ENCODE measurements at places on chromosomes 16 and 17.

DNA sequence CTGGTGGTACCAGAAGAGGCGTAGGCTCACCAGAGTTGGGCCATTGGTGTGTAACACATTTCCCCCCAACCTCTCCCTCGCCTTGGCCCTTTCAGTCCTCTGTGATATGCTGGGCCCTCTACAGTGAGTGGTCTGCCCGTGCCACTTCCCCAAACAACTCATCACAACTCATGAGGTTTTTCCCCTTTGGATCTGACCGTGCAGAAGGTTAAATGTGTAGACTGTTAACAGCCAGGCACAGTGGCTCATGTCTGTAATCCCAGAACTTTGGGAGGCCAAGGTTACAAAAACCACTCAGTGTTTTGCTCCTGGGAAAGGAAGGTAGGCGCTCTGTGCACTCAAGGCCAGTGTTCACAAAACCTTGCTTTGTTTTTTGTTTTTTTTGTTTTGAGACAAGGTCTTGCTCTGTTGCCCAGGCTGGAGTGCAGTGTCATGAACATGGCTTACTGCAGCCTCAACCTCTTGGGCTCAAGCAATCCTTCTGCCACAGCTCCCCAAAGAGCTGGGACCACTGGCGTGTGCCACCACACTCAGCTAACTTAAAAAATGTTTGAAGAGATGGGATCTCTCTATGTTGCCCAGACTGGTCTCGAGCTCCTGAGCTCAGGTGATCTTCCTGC, 11.3 kb upstream of the CYB5B start:
- no peak for DNase-seq

GRCh38 chr16:68251832-68252231, 6.7 kb downstream of the PLA2G15 start:
- DNase-seq = no peak

GRCh38 chr17:15382914-15383313, 41.5 kb upstream of the TEKT3 start:
- DNase-seq = no peak

DNA sequence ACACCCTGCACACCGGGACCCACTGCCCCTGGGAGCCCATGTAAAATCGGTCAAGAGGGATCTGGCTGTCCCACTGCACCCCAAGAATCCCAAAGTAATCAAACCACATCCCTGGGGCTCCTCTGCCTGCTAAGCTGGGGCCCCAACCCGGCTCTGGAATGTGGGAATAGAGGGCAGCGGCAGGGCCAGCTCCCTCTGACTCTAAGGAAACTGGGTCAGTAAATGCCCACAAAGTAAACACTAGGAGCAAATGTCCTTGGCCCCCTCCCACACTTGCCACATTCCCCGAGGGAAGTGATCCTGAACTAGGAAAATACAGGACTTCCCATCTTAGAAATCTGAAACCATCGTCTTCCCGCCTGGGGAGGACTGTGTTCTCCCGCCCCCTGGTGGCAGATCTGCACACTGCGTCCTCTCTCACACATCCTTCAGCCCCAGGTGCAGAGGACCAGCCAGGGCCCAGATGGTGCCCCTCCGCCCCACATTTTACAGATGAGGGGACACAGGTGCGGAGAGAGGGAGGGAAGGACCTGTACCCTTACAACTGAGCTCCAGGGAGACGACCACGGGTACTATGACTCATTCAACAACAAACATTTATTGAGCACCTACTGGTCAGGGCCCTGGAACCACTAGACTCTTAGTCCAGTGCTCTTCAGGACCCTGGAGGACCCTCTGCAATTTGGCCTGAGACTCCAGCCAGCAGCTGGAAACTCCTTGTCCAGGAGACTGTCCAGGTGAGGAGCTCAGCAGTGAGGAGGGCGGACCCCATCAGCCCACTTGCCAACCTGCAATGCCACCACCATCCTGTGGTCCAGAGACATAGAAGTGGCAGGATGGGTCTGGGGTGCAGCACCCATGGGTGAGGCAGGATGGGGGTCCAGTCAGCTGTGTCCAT, 10.1 kb downstream of the P3H4 start:
- no peak for DNase-seq

- no peak for DNase-seq
These were observed 25.8 kb downstream of the PIK3R5 start for GRCh38 chr17:8939496-8940334.

- DNase-seq = no peak
These were observed 157.6 kb downstream of the RAB11FIP4 start for GRCh38 chr17:31549121-31549524.

- no peak for DNase-seq
These were observed 3.6 kb upstream of the MAP3K14 start for GRCh38 chr17:45320349-45320930.

DNA sequence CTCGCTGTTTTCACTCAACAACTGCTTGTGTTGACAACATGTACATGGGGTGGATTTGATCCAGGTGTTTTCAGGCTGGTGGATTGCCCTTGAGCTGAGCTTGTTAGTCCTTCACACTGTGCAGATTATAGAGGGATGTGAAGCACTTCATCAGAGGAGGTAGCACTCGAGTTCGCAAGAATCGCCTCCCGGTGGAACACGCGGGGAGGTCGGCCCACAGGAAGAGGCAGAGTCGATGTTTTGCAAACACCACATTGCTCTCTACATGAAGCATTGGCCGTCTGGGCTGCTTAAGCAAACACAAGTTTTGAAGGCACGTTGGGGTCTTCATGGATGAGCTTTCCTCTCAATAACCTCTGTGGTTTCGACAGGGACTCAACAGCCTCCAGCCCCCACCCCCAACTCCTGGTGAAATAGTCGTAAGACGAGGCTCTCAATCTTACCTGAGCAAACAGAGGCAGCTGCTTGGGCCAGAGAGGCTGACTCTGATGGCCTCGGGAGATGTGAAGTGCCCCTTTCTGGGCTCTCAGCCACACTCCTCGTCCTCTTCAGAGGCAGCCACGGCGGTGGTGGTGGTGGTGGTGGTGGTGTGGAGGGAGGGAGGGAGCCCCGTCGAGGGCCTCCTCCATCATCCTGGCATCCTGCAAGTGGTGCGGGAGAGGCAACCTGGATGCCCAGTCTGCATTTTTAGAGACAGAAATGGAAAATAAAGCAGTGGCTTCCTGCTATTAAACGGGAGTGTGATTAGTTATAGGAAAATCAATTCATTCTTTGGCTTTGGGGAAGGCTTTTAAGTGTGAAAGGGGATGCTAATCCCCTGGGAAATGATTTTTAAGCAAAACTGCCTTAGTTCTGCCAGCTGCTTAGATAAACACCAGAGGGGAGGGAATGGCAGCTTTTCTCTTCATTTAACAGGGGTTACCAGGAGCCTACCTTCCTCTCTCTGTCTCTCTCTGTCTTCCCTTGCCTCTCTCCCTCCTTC, 552.5 kb upstream of the EEF2KMT start:
- no peak for DNase-seq

DNA sequence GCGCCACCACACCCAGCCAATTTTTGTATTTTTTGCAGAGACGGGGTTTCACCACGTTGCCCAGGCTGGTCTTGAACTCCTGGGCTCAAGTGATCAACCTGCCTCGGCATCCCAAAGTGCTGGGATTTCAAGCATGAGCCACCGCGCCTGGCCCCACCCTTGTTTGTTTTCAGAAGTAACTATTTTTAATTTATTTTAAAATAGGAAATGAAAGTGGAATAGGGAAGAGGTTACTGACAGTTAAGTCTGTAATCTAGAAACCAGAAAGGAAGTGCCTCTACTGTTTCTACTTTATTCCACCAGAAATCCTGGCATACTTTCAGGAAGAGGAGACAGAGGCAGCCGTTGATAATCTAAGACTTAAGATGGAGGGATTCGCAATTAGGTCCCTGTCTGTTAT, 225.6 kb downstream of the TANC2 start:
- DNase-seq = no peak

GRCh38 chr17:65865715-65866425, 304.4 kb upstream of the AXIN2 start:
- no peak for DNase-seq

DNA sequence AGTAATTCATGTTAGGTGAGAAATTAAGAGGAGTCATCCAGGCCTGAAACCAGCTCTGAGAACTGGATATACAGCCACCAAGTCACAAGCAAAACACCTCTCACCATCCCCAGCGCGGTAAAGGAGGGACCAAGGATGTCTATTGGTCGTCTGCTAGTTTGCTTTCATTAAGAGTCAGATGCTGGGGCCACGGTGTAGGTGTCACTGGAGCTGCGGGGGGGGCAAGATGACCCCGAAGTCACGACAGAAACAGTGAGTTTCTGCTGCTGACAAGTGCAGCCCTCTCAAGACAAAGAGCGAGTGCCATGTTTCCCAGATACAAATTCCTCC, 790 bp downstream of the NCBP3 start:
- no peak for DNase-seq

- no peak for DNase-seq
These were observed 920 bp upstream of the ZCCHC14 start for GRCh38 chr16:87493608-87494280.

DNA sequence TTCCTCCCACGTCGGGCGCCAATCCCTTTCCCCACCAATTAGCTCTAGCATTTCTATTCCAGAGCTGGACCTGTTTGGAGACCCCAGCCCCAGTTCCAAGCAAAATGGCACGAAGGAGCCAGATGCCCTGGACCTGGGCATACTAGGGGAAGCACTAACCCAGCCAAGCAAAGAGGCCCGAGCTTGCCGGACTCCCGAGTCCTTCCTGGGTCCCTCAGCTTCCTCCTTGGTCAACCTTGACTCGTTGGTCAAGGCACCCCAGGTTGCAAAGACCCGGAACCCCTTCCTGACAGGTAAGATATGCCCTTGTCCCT, 5.6 kb upstream of the SPATA20 start:
- DNase-seq = no peak

GRCh38 chr16:84868829-84869472, 49.2 kb downstream of the CRISPLD2 start:
- DNase-seq = no peak

GRCh38 chr17:28141773-28142172, 99.3 kb downstream of the NLK start:
- no peak for DNase-seq

DNA sequence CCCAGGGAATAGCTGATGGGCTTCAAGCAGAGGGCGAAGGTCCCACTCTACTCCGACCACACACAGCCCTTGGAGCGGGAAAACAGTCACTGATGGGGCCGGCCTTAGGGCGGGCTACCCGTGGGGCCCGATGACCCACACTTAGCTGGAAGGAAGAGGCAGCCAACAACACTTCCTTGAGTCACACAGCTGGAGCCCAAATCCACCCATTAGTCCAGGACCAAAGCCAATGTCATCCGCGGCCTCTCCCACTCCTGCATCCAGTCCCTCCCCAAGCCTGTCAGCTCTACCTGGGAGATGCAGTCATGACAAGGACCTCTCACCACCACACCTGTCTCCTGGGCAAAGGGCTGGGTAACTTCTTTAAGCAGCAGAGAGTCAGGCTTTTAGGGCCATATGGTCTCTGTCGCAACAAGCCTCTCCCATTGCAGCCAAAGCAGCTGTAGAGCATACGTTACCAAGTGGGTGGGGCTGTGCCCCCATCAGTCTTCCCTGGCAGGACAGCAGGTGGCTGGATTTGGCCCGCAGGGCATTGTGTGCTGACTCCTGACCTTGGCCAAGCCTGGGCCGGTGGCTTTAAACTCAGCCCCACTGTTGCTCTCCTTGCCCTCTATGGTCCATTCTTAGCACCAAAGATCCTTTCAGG, 110.7 kb downstream of the SOCS1 start:
- DNase-seq = no peak

DNA sequence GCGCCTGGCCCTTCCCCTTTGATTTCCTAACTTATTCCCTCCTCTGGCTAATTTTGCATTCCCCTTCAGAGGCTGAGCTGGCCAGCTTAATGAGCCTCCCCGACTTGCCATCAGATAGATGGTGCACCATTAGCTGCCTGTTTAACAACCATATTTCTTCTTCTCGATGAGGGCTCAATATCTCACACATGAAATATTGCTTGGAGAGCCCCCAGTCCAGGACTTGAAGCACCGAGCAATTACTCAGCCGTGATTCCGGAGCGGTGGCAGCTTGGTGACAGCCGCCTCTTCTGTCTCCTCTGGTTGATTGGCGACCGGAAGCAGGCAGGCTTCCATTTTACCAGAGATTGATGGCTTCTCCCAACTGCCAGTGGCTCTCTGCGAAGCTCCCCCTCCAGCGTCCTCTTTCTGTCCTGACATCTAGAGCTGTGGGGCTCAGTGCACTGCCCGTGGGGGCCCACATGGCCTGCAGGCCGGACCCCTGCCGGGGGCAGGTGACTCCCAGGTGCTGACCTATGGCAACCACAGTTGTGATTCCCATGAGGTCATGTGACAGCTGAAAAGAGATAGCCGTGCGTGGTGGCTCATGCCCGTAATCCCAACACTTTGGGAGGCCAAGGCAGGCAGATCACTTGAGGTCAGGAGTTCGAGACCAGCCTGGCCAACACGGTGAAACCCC, 133.7 kb upstream of the SEC14L1 start:
- no peak for DNase-seq

DNA sequence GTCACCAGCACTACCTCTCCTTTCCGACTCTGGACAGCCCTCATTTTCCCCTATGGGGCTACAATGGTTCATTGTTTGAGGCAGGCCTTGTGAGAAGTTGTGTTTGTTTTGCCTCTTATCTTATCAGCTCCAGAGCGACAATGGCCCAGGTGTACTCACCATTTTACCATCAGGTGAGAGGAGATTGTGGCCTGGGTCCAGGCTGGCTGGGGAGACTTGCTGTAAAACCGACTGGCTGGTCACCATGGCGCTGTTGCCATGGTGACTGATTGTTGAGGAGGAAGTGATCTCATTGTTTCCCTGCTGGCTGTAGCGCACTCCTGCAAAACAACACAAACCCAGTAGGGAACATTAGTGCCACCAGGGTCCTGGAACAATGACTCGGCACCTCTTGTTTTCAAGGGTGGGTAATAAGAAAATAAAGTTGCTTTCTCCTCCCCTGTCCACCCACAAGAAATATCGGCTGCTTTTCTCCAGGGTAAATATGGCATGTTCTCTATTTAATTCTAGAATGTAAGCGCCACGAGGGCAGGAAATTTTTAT, 34.4 kb downstream of the HNF1B start:
- no peak for DNase-seq

GRCh38 chr17:42403150-42403549, 14.9 kb upstream of the STAT3 start:
- DNase-seq = no peak

DNA sequence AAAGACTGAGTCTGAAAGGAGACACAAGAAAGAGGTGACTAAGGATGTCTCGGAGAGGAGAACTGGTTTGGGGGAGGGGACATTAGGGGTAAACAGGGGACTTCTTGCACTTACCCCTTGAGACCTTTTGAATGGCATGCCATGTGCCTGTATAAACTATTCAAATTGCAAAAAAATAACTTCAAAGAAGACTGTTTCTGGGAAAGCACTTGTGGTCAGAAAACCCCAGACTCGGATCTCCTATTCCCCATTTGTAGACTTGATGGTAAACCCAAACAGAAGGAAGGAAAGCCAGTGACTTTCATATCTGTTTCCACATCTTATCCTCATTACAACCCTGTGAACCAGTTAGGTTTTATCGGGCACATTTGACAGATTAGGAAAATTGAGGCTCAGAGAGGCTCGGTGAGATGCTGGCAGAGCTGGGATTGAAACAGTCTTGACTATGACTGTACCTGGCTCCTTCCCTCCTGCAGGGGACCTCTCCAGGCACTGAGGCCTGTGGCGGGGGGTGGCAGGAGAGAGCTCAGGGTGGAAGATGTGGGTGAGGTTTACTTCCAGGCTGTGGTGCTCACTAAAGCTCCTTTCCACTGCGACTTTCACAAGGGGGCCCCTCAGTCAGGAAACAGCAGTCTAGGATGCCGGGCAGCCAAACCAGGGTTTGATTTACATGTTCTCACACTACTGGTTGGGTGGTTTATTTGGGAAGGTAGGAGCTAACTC, 30.5 kb upstream of the PLCG2 start:
- no peak for DNase-seq

- DNase-seq = no peak
These were observed 234.7 kb upstream of the MAF start for GRCh38 chr16:79835194-79835593.
